ENCODE measurements at places on chromosomes 4 and X.

GRCh38 chr4:151031831-151032605 is 16.9 kb upstream of the LRBA start:
- DNase-seq = no peak

- DNase-seq = no peak
Measured at GRCh38 chr4:3465698-3466671, 2.9 kb downstream of the DOK7 start.

GRCh38 chr4:39030725-39031124 is 1.5 kb downstream of the TMEM156 start:
- DNase-seq = no peak

DNA sequence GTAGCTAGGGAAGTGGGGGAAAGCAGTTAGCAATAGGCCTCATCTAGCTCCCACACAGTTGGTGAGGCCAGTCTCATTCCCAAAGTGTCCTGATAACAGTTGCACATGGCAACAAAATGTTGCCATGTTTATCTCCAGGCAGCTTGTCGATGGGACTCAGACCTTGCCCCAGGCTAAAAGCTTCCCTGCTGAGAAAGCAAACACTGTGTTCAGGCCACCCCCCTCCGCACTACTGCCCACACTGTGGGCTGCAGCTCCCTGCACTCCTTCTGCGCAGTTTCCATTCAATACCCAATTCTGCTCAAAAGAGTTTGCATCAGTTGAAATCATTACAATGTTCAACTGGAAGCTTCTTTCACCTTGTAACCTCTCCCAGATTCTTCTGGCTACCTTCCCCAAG is 287.8 kb upstream of the GK2 start:
- DNase-seq = no peak

DNA sequence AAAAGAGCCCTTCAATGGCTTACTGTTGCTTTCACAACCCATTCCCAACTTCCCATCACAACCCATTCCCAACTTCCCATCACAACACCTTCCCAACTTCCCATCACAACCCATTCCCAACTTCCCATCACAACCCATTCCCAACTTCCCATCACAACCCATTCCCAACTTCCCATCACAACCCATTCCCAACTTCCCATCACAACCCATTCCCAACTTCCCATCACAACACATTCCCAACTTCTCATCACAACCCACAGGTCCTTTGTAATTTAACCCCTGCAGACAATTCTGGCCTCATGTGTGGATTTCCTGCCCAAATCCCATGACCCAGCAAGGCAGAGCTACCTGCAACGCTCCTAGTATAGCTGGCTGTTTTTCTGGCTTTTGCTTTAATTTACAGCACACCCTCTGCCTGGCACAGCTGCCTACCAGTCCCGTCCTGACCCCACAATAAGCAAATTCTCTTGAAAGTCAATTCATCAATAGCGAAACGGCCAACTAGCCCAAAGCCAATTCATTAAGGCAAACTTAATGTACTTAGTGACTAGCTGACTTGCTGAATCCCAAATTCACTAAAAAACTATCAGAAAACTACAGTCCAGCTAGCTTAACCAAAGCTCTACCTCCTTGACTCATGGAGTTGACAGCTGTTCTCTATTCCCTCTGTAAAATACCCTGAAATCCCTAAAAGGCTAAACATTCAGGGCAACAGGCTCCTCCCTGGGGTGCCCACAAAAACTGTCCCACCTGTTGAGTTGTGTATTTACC is 75.6 kb downstream of the AFAP1 start:
- no peak for DNase-seq

GRCh38 chr4:146051223-146051622 is 112.6 kb upstream of the ZNF827 start:
- DNase-seq = no peak

Measured in stimulated activated CD8-positive, alpha-beta memory T cell treated with anti-CD3 and anti-CD28 coated beads, Interleukin-15, amount 100 ng/mL, for 1 hour (primary cell).